ENCODE measurements at places on chromosomes 2 and 18.

DNA sequence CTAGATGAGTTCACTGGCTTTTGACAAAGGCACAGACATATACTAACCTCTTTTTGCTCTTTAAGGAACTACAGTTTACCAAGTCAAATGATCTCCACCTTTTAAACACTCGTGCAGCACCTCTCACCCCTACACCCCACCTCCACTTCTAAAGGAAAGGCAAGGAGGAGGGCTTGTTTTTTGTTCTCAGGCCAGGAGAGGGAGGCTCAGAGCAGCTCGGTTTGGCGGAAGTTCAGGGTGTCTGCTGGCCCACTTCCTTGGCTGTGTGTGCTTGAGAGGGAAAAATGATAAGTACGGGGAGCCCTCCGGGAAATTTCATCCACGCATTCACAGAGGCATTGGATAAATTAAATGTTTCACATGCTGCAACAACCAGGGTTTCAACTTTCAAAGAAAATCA lies 667.9 kb downstream of the BCL11A start:
- DNase-seq: no peak

- no peak for DNase-seq
Measured at GRCh38 chr2:217652761-217653639, 349.8 kb downstream of the TNS1 start.

- DNase-seq: no peak
Measured at GRCh38 chr2:61750624-61751023, 103.2 kb downstream of the FAM161A start.

DNA sequence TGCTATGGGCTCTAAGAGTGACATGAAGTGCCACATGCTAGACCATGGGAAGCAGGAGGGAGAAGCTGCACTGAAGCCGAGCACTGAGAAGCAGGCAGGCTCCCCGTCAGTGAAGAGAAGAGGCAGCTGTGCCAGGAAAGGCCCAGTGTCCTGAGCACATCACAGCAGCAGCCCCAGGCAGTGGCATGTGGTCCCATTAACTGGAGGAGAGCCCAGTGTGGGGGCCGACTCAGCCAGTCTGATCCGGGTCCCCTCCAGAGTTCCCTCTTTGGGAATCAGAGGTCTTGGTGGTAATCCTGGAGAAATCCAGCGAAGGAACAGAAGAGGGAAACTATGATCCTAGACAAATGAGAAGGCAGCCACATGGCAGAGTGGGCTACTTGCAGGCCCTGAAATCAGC lies 96.7 kb upstream of the ACAA2 start:
- no peak for DNase-seq

Measured in activated gamma-delta T cell treated with Interleukin-2 at 50 U/mL for 16 hours (primary cell).